WERI-Rb-1 (cell line): ENCODE measurements at places on chromosomes 6 and 20.

DNA sequence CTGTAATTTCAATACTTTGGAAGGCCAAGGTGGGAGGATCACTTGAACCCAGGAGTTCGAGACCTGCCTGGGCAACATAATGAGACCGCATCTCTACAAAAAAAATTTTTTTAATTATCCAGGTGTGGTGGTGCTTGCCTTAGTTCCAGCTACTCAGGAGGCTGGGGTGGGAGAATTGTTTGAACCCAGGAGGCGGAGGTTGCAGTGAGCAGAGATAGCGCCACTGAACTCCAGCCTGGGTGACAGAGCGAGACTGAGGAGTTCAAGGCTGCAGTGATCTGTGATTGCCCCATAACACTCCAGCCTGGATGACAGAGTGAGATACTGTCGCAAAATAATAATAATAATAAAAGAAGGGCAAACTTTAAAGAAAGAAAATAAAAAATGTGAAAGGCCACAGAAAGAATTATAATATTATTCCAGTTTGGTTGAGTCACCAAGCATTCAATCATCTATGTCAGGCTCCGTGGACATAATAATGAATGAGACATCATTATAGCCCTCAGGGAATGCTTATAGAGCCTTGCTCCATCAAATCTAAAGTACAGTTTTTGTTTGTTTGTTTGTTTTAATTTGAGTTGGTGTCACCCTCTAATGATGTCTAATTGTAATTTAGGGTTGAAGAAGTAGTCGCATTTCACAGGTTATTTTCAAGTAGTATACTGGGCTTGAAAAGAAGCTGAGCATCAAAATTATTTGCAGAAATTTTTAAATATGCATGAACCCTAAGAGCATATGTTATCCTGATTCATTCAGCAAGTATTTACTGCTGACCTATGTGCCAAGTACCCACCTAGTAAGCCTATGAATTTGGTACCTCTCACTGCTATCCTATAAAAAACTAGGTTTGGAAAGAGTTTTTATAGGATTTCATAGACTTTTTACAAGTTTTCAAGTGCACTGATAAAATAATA, 15.1 kb downstream of the GLYATL3 start:
- no peak for DNase-seq

DNA sequence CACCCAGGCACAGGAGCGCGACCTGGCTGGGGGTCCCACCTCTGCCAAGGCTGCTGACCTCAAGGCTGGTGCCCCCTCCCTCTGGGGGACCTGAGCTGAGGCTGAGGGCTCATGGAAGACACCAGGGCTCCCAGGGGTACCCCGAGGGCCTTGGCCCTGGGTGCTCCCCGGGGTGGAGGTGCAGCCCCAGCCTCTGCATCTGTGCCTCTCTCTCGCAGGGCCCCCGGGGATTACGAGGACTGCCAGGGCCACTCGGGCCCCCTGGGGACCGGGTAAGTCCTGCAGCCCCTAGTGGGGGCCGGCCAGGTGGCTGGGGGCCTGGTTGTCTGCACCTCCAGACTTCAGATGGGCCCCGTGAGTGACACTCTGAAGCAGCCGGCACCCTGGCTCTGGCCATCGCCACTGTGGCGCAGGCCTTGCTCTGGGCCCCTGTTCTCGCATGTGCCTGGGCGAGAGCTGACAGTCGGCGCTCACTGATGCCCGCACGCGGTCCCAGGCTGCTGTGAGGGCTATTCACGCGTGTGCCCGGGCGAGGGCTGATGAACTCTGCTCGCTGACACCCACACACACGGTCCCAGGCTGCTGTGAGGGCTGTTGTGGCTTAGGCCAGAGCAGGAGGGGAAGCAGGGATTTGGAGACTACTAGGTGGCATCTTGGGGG, 9.3 kb downstream of the COL9A3 start:
- DNase-seq, result no peak

DNA sequence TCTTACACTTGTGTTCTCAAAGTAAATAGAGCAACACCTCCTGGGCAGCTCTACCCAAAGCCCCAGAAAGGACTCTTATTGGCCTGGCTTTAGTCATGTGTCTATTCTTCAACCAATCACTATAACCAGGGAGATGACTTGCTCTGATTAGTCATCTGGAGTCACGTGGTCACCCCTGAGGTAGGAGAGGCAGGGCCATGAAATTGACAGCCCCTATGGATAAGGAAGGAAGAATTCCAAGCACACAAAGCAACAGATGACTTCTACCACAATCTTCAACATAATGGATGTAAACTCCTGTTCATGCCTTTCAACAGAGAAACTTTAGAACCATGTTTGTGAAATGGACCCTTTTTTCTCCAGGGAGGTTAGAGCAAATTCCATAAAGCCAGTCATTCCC, 24.6 kb upstream of the EYA2 start:
- DNase-seq, result no peak

GRCh38 chr6:45494416-45495135, 116.8 kb upstream of the SUPT3H start:
- no peak for DNase-seq

- no peak for DNase-seq
These were observed 70.9 kb downstream of the LCA5 start for GRCh38 chr6:79466207-79466834.

DNA sequence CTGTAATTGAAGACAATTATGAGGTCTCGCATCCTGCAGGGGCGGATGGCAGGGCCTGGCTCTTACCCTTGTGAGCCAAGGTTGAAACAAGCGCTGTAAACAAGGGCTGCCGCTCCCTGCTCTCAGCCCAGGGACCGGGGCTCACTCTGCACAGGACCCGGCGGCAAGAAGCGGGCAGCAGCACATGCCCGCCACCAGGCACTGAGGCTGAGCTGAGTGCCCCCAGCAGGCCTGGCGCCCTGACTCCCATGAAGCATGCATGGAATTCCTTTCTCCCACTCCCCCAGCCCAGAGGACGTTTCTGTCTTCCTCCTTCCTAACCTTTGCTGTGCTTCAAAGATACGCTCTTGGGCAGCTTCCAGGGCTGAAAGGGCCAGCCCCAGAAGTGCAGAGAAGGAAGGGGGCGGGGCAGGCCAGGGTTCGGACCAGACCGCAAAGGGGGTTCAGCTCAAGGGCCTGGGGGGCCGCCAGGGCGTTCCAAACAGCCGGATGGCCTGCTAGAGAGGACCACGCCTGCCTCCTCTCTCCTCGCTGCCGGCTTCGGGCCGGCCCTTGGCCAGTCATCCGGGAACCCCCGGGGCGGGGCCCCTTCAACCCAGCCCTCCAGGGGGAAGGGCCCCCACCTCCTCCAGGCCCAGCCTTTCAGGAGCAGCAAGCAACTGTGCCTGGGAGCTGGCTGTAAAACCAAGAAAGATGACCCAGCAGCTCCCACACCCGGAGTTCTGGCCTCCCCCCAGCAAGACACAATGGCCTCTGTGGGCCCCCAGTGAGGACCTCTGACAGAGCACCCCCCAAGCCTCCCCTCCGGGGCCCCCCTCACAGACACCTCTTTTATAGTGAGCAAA, 109.9 kb downstream of the NOL4L start:
- no peak for DNase-seq

- DNase-seq, result no peak
These were observed 30.8 kb downstream of the METTL24 start for GRCh38 chr6:110327391-110327790.

GRCh38 chr6:9523462-9523861, 891.4 kb downstream of the TFAP2A start:
- DNase-seq, result peak; percentile 27

DNA sequence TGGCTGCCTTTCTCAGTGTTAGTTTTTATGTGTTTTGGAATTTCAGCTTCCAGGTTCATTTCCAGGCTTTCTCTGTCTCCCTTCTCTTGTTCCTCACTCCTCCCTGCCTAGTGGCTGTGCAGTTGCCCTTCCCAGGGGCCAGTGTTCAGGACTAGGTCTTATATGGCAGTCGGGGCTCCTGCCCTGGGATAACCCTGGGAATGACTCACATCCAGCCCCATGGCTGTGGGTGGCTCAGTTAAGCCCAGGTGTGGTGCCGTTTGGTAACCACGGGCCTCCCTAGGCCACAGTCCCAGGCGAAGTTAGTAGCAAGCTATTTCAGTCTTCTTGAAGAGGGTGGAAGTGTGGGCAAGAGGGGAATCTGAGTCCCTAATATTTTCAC, 57.4 kb upstream of the DDR1 start:
- DNase-seq, result peak; percentile 33

- no peak for DNase-seq
These were observed 6.5 kb upstream of the BNIP5 start for GRCh38 chr6:36343109-36343680.
